ENCODE measurements at places on chromosomes 11 and 22.

GRCh38 chr22:39177456-39177775, 24.9 kb upstream of the CBX7 start:
- DNase-seq: no peak

DNA sequence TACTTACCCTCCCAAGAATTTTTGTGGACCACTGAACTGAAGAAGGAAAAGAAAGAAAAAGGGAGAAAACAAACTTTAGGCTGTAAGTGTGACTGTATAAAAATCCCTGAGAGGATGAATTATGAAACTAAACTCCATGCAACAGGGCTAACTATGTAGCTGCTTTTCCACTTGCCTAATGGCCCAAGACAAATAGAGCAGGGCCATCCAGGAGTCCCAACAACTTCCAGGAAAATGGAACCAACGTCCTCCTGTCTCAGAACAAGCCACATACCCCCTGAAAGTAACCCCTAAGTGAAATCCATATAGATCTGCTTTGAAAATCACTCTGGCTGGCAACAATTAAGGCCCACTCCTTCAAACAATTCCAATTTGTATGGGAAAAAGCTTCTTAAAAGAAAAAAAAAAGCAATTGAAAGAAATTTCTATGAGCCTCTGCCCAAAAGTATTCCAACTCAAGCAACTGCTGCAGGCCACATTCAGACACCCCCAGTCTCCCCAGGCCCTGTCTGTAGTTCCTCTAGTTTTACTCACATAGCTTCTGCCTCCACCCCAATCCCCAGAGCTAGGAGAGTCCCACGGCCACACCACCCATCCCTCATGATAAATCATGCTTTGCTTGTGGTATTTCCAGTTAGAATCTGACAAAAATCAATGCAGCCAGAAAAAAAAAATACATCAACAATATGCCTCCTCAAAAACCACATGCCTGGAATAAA, 12.7 kb downstream of the RBFOX2 start:
- no peak for DNase-seq

DNA sequence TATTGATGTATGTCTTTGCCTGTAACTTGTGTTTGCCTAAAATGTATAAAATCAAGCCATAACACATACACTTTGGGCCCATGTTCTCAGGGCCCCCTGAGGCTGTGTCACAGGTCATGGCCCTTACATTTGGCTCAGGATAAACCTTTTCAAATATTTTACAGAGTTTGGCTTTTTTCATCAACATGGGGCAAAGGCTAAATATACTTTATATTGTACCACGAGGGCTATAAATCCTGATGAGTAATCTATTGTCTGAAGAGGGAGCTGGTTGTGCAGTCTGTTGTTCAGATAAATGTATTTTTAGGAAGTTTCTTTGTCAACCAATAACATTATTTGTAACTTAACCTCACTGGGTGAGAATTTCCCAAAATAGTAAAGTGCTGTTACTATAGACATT, 404.6 kb upstream of the DDI1 start:
- DNase-seq: no peak

GRCh38 chr11:119099711-119100110, 1.9 kb downstream of the DPAGT1 start:
- no peak for DNase-seq

DNA sequence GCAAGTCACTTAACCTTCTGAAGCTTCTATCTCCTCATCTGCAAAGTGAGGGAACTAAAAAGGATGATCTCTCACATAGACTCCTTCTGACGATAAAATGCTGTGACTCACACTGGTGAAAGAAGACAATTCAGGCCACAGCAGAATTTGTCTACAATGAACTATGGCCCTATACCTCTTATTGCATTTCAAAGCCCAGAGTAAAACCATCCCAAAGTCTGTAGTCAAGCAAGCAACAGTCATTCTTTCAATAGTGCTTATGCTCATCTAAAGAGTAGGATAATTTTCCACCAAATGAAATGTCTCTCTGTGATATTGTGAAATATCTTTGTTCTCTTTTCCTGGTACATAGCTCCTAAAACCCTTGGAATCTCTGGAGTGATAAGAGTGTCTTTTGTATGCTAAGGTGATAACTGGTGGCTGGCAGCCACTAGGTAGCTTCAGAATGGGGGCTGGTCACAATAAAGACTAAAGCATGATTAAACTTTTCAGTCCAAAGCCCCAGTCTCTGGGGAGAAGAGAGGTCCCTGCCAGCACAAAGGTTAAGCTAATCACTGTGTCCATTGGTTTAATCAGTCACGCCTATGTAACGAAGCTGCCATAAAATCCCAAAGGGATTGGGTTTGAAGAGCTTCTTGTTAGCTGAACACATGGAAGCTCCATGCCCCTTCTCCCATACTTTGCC, 30.8 kb downstream of the SYTL2 start:
- no peak for DNase-seq
